ENCODE measurements at places on chromosomes 5 and 9.

DNA sequence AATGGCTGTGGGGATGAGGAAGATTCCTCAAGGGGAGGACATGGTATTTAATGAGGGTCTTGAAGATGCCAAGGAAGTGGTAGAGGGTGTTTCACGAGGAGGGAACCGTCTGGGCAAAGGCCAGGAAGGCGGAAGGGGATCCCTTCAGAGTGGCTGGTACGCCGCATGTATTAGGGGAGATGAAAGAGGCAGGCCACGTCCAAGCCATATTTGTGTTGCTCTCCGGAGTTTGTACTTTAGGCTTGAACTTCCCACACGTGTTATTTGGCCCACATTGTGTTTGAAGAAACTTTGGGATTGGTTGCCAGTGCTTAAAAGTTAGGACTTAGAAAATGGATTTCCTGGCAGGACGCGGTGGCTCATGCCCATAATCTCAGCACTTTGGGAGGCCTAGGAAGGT lies 1.2 kb downstream of the FXN start:
- ATAC-seq = no peak

DNA sequence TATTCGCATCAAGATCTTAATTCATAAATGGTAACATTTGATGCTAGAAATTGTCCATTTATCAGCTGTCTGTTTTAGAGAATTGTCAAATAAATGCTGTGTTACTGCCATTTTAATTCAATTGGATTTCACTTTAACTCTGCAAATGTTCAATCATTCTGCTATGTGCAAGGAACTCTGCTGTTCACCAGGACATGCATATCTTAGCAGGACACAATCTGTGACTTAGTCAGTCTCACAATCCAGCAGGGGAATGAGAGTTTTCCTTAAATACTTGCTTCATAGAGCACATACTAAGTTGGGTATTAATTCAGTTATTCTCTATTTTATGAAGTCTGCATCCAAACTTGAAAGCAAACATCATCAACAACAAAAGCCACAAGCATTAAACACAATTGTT lies 488.7 kb upstream of the MEF2C start:
- no peak for ATAC-seq

- ATAC-seq = no peak
Measured at GRCh38 chr9:88429595-88430430, 41.6 kb downstream of the SPIN1 start.

DNA sequence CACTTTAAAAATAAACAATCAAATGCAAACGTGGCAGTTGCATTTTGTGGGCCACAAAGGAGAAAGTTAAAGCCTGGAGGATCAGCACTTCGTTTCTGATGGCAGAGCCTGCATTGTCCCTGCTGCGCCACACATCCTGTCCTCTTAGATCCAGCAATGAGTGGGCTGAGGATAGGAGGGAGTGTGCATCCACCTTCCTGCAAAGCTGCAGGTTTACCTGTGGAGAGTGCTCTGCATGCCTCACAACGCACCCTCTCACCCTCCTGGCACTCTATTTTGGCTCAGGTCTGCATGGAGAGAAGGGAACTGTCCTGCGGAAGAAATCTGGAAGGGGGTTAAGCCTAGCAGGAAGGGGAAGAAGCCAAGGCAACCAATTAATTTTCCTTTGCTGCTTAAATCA lies 212.2 kb upstream of the SLC24A2 start:
- ATAC-seq = no peak

DNA sequence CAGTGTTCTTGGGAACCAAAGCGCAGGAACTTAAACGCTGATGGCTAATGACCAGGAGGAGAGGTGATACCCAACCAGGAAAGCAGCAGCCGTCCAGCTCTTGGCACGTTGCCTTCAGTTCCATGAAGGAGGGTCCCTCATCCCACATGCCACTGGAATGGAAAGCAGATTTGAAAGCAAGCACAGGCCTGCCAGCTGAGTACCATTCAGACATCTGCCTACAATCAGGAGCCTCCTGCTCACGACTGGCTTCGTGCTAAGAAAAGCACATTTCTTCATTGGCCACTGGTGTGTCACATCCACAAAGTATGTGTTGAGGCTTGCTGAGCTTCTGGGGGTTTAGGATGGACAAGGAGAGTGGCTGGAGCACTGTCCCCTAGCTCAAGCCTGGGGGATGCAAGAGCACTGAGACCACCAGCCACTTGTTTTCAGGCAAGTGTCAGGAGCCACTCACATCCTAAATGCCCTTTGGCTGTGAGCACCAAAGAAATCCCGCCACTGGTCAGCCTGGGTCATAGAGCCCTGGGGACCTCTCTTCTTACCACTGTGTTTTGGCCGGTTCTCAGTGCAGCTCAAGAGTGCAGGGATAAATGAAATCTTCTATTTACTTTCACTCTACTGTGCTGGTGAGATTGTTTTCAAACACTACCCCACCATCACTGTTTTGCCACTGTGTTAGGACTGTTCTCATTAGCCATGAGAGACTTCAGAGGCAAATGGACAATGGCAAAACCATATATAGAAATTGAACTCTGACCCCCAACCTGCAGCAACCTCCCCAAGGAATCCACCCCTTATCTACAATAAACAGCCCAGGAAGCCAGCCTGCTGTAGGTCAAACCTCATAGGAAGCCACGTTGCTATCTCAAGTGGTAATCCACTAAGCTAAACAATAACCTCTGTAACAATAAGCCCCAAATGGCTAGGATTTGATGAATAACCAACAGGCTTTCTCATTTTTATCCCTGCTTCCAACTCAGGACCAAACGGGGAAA lies 58.3 kb downstream of the MTX3 start:
- ATAC-seq = no peak

DNA sequence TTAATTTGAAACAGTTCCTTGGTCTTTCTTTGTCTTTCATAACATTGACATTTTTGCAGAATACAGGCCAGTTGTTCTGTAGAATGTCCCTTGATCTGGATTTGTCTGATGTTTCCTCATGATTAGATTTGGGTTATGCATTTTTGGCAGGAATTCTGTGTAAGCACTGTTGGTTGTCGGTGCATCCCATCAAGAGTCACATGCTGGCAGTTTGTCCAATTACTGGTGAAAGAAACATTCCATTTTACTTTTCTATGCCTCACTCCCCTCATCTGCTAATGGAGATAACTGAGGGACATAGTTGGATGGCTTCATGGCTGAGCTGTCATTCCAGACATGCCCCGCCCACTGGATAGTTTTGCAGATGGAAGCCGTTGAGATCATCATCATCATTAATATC lies 7.6 kb upstream of the ZNF618 start:
- ATAC-seq = no peak

GRCh38 chr5:32207355-32207634 lies 33.2 kb upstream of the GOLPH3 start:
- no peak for ATAC-seq

DNA sequence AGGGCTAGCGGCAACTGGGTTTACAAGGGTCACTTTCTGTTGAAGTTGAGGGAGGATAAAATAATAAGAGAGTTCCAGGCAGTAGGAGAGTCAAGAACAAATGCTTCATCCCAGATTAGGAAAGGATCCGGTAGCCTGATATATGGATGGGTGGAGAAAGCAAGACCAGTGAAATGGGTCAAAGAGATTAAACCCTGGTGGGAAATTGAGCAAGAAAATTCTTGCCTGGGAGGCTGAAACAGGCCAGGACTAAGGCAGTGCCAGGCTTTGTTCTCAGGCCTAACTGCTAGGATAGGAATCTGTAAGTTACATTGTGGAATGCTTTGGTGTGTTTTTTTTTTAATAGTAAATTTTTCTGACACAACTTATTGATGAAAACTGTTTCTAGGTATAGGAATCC lies 257.4 kb upstream of the RFX3 start:
- ATAC-seq = no peak

DNA sequence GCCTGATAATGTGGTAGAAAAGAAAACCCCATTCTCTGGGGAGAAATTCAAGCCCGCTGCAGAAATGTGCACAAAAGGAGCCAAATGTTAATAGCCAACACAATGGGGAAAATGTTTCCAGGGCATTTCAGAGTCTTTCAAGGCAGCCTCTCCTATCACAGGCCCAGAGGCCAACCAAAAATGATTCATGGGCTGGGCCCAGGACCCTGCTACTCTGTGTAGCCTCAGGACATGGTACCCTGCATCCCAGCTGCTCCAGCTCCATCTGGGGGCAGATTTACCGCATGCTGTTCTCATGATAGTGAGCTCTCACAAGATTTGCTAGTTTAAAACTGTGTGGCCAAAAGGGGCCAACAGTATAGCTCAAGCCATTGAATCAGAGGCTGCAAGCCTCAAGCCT lies 41.1 kb downstream of the RAPGEF6 start:
- no peak for ATAC-seq

GRCh38 chr9:110984890-110985437 lies 53.3 kb downstream of the LPAR1 start:
- ATAC-seq = no peak

DNA sequence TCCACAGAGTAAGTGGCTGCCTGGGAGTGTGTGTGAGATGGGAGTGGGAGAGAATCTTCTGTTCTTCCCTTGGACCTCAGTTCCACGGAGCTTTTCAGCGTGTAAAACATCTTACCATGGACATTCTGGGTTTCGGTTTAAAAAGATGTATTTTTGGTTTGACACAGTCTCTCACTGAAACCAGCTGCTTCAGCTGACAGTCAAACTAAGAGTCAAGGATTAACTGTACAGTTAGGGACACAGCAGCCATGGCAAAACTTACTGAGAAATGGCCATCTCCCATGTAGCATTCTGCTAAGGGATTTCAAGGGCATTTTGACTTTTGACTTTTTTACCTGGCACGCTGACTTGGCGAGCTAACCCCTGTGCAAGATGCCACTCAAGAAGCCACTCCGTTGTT lies 93.8 kb upstream of the IL12B start:
- ATAC-seq = no peak

DNA sequence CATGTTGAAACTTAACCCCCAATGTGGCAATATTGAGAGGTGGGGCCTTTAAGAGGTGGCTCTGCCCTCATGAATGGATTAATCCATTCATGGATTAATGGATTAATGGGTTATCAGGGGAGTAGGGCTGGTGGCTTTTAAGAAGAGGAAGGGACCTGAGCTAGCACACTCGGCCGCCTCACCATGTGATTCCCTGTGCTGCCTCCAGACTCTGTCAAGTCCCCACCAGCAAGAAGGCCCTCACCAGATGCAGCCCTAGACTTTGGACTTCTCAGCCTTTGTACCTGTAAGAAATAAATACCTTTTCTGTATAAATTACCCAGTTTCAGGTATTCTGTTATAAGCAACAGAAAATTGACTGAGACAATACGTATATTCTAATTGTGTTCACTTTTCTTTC lies 272.2 kb upstream of the DMRT1 start:
- no peak for ATAC-seq

DNA sequence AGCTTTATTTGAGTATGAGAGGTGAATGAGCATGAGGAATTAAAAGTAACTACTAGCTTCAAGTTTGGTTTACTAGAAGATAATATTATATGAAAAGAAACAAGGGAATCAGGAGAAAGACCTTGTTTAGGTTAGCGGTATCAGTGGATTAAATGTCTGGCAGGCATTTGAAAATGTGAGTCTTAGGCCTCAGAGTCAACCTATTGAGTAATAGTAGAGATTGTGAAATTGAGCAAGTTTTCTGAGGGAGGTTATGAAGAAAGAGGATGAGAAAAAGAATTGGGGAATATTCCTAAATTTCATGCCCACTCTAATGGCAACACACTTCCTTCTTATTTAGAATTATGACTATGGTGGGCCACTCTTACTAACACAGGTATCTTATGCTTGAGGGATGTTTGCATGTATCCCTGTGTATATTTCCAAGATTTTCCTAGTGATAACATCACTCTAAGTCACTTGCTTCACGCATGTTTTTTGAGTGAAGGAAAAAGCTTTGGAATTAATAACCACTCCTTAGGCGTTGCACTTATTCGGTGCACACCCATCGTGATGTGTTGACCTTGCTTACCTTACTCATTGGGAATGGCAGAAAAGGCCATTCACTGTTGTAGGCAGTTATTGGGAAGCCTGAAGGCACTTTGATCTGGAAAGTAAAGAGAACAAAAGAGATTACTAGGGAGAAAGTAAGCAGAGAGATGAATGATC lies 8.2 kb upstream of the ELL2 start:
- ATAC-seq = peak; percentile 62

DNA sequence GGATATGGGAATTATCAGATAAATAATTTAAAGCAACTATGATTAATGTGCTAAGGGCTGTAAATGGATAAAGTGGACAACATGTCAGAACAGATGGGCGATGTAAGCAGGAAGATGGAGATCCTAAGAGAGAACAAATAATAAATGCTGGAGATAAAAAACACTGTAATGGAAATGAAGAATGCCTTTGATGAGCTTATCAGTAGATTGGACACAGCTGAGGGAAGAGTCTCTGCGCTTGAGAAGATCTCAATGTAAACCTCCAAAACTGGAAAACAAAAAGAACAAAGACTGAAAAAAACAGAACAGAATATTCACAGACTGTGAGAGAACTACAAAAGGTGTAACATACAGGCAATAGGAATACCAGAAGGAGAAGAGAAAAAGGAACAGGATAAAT lies 102.5 kb downstream of the ANKRD55 start:
- no peak for ATAC-seq

GRCh38 chr5:10660135-10660534 lies 96.3 kb downstream of the ANKRD33B start:
- ATAC-seq = no peak

- ATAC-seq = no peak
Measured at GRCh38 chr5:164332349-164333196, 827.2 kb downstream of the MAT2B start.

GRCh38 chr5:12003680-12004079 lies 99.4 kb upstream of the CTNND2 start:
- no peak for ATAC-seq

- no peak for ATAC-seq
Measured at GRCh38 chr5:52837068-52837467, 49.4 kb downstream of the ITGA1 start.

- ATAC-seq = no peak
Measured at GRCh38 chr5:31027721-31028120, 165.8 kb upstream of the CDH6 start.

- no peak for ATAC-seq
Measured at GRCh38 chr5:142937374-142937773, 167.2 kb downstream of the ARHGAP26 start.

- ATAC-seq = no peak
Measured at GRCh38 chr9:72362118-72362531, 2.9 kb downstream of the ZFAND5 start.

- peak; percentile 7 for ATAC-seq
Measured at GRCh38 chr9:135480940-135481310, 1.3 kb downstream of the PPP1R26 start.

DNA sequence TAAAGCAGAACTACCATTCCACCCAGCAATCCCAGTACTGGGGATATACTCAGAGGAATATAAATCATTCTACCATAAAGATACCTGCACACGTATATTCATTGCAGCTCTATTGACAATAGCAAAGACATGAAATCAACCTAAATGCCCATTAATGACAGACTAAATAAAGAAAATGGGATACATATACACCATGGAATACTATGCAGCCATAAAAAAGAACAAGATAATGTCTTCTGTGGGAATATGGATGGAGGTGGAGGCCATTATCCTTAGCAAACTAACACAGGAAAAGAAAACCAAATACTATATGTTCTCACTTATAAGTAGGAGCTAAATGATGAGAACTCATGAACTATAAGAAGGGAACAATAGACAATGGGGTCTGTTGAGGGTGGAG lies 12.5 kb downstream of the HAPLN1 start:
- no peak for ATAC-seq
